Naive thymus-derived CD8-positive, alpha-beta T cell (primary cell): ENCODE measurements at places on chromosomes 2 and 18. TPM values are rescaled to one million over a fixed set of nuclear protein-coding genes. Genes with fewer than 3 reads are reported as not detected.
A peak's percentile ranks its signal among the peaks of the same experiment; 100 is the strongest.

The SAG gene
- not detected for polyA plus RNA-seq

The MGAT4A gene
- polyA plus RNA-seq: 350 TPM

The TBR1 gene
- polyA plus RNA-seq: not detected

The COL3A1 gene
- polyA plus RNA-seq: not detected

The DSEL gene
- 3.3 TPM for polyA plus RNA-seq

The RGPD4 gene
- polyA plus RNA-seq: not detected

The SATB2 gene
- 0.43 TPM for polyA plus RNA-seq

The PRKCE gene
- polyA plus RNA-seq: 1.6 TPM

The FOXD4L1 gene
- polyA plus RNA-seq: not detected

The MEIS1 gene
- polyA plus RNA-seq: not detected

The HTR2B gene
- not detected for polyA plus RNA-seq

DNA sequence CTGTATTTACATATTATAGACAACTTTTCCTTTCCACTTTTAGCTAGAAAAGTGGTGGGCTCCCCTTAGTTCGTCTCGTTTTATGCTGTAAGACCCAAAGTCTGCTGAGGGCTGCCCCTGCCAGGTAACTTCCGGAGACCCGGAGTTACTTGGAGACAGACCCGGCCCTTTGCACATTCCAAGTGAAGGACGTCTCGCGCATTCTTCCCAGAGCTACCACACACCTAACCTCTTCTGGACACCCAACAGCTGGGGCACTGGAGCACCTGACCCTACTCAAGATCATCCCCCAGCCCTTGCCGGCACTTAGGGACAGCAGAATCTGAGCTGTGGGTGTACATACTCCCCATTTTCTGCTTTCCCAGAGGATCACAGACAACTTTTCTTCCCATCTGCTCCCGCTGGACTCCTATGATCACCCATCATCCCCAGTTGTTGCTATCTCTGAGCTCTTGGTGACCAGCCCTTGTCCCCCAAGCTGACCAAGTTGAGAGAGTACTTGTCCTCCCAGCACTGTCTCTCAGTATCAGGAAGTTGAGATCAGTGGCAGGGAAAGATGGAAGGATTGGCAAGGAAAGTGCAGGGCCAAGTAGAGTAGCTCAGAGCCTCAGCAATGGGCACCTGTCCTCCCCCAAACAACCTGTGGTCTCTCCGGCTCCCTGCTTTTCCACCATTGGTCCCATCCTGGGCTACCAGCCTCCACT, 8.4 kb upstream of the SATB2 start:
- no peak for DNase-seq

- no peak for DNase-seq
Observed at GRCh38 chr2:172323256-172323655, 104.1 kb upstream of the ITGA6 start.

- no peak for DNase-seq
Observed at GRCh38 chr2:88100489-88100858, 27.4 kb downstream of the FABP1 start.

GRCh38 chr2:37880551-37880950, 44.5 kb upstream of the RMDN2 start:
- no peak for DNase-seq

GRCh38 chr18:21218862-21219261, 23.2 kb upstream of the GREB1L start:
- DNase-seq: no peak

GRCh38 chr2:15154297-15154696, 406.8 kb downstream of the NBAS start:
- DNase-seq: no peak

GRCh38 chr18:926946-927345, 22.3 kb downstream of the ADCYAP1 start:
- DNase-seq: no peak

DNA sequence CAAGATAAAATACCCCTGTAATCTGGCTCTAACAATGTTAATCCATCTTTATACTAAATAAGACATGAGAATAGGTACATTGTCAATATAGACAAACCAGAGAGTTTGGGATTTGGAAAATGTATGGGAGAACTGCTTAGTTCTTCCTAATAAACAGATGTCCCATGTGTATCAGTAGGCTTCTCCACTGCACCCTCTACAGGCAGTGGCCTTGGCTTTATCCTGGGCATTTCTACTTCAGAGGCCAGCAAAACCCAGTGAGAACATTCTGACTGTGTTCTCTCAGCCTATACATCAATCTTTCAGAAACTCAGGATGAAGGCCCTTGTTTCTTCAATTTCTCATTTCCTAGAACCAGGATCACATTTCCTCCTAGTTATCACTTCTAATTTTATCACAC, 1167.5 kb upstream of the ACVR2A start:
- no peak for DNase-seq

DNA sequence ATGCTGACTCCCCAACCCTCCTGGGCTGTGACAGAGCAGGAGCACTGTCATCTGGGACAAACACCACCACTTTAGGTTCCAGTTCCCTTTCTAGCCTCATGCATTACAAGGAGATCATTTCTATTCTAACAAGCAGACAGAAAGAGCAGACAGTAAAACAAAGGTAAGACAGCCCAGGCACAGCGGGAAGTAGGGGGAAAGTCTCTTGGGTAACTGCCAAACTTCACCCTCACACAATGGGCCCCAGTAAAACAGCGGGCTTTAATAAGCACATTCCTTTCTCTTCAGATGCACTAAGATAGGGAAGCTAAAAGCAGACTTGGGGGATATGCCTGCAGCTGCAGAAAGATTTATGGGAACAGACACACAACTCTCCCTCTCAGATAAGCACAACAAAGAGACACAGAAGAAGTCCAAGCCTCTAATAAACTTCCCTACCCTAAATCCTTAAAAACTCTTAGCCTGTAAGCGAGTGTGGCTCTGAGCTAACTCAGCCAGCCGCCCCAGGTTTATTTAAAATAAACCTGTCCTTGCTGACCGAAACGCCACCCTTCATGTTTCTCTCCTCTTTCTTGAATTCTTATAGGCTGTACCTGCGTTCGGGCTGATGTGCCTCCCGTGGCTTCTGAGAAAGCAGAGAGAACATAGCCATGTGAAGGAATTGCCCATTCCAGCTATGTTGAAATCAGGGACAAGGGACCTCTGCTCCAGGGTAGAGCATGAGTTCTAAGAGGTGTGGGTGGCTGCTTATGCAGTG, 726.8 kb upstream of the DDX18 start:
- DNase-seq: no peak

- no peak for DNase-seq
Observed at GRCh38 chr2:242011167-242011513, 141.6 kb downstream of the RTP5 start.

- DNase-seq: no peak
Observed at GRCh38 chr2:200616193-200616592, 30.4 kb downstream of the AOX1 start.

DNA sequence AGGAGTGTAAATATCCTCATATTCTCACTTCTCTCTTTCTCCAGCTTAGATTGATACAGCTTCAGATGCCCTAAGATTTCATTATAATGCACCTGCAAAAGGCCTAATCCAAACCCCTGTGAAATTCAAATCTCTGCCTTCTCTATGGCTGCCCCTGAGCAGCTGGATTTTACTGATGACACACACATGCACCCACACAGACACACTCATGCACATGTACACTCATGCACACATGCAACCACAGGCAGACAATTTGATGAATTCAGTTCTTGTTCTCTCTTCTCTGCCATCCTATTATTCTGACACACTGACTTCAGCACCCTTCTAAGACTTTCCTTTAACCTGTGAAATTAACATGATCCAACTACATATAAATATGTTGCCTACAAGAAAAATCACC, 563.2 kb downstream of the RNF144A start:
- DNase-seq: no peak

- no peak for DNase-seq
Observed at GRCh38 chr2:77009307-77009706, 512.9 kb downstream of the LRRTM4 start.

DNA sequence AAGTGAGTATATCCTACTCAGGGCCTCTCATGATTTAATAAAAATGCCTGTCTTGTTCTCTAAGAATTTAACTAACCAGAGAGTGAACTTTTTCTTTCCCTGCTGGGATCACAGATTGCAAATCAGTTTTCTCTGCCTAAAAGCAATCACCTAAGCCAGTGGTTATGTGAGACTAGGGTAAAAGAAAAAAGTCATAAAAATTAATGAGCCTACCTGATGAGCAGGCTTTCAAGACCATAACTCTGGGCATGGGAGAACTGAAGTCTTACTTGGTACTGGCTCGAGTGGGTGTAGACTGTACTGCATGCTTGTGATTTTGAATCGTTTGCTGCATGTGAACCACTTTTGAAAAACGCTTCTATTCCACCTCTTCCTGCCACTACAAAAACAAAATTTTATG, 1677.0 kb upstream of the LRRTM1 start:
- no peak for DNase-seq

- no peak for DNase-seq
Observed at GRCh38 chr18:28504066-28504465, 327.1 kb upstream of the CDH2 start.

DNA sequence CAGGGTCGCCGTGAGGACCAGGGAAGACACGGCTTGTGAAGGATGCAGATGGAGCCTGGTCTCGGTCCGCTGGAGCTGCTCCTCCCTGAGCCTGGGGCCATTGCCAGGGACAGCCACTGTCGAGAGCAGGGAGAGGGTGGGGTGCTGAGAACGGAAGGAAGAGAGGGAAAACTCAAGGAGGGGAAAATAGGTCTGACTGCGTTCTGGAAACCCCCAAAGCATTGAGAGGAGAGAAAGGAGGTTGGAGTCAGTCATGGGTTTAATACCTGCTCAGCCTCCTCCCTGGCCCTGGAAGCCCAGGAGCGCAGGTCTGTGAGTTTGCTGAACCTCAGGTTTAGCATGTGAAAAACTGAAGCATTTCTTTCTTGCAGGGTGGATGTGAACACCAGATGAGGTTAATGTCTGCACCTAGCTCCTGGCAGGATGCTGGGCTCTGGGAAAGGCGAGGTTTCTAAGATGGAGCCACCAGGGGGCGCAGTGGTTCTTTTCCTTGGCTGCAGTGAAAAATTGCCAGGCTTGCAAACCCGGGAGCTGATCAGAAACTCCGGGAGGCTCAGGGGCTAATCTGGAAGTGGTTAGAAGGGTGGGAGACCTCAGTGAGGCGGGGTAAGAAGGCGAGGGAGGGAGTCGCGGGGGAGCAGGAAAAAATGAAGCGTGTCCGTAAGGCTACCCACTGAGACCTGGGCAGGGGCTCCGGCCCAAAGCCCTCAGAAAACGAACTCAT, 33.6 kb upstream of the RNF149 start:
- peak; percentile 61 for DNase-seq

GRCh38 chr2:100283724-100284501, 38.4 kb downstream of the LONRF2 start:
- DNase-seq: no peak

DNA sequence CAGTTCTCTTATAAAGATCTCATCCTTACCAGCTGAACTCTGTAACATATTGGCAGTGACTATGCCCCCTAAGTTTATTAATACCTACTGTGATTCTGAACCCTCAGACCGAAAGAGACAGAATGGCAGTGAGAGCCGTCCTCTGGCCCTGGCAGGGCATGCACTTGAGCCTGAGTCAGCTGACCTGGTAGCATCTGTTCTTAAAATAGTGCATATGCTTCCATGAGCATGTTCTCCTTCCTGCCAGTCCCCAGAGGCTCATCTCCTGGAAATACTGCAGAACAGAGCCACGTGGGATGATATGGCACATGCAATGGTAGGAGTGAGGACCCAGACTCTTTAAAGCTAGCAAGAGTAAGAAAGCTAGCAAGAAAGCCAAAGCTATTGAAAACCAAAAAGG, 59.0 kb downstream of the RASGRP3 start:
- DNase-seq: no peak

- DNase-seq: no peak
Observed at GRCh38 chr2:77314721-77315120, 207.5 kb downstream of the LRRTM4 start.

- DNase-seq: no peak
Observed at GRCh38 chr2:85929096-85930050, 40.6 kb upstream of the ST3GAL5 start.

DNA sequence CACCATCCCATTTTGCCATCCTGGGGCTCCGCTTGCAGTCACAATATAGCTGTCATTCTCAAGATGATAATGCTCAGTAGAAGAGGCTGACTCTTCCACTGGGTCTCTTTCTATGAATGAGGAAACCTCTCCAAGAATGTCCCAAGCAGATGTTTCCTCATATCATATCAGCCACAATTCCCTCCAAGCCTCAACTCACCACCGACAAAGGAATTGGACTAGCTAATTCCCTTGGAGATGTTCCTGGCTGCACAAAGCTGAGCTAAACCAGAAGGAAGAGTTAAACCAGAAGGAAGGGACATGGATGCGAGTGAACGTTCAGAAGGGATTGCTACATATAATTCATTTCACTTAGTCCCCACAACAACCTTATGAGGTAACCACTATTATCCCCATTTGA, 65.0 kb upstream of the NPAS2 start:
- no peak for DNase-seq

DNA sequence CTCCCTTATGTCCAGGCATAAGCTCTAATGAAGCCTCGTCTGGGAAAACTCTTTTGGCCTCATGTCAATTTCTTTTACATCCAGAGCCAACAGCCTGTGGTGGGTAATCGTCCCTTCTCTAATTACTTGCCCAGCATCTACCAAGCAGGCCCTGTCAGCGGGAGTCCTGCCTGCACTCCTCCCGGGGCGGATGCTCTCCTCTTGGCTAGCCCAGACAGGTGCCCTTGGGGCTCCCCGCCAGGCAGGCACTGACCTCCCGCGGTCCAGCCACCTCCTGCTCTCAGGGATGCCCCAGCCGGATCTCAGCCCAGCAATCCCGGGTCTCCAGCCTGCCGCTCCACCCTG, 74.2 kb downstream of the NCAPH start:
- DNase-seq: no peak

DNA sequence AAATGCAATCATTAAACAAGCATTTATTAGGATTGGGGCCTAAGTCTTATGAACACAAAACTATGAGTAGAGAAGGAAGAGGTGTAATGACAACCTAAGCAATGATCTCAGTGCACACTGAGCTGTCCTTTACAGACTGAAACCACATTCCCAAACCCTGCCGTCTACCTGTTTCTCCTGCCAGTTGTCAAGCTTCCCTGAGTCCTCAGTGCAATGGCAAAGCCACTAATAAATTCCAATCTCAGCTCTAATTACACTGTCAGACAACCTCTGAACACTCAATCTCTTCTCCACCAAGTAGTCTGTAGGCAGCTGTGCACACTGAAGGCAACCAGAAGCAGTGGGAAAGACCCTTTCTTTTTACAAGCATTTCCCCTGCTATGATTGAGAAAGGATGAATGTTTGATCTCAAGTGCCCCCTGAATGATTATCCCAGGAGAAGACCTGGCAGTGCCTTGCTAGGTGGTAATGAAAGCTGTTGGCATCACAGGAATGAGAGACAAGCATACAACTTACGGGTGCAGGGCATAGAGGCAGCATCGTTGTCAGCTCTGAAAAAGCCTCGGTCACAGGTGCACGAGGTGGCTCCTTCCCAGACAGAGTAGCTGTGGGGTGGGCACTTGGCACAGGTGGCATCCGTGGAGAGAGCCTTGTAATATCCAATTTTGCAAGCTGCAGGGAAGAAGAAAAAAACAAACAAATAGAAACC, 71.4 kb downstream of the EPHA4 start:
- DNase-seq: no peak

DNA sequence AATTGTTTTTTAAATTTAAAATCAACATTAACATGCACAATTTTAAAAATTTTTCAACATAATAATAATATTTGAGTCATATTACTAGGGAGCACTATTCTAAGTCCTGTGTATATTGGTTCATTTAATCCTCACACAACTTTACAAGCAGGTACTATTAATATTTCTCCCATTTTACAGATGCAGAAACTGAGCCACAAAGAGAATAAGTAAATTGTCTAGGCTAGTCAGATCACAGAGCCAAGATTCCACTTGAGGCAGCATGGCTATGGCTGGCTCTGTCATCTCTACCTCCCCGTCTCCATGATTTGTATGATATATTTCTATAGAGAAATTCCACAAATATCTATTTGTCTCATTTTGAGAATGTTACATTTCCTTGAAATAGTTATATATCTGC, 15.1 kb downstream of the CCNT2 start:
- DNase-seq: no peak
